ENCODE measurements at places on chromosomes 6 and 20. TPM values are rescaled to one million over a fixed set of nuclear protein-coding genes. Genes with fewer than 3 reads are reported as not detected.

RSPH4A gene
- 0.11 TPM for total RNA-seq

GRCh38 chr6:137715589-137716045 lies 151.4 kb upstream of the TNFAIP3 start:
- no peaks in the 10 kb centered on the region for H3K36me3 ChIP-seq
- DNase-seq = no peak
- no peak overlapping the region for H3K27ac ChIP-seq
- no peaks in the 10 kb centered on the region for H3K27me3 ChIP-seq
- H3K4me3 ChIP-seq = no peak overlapping the region
- H3K4me1 ChIP-seq = no peaks in the 10 kb centered on the region

- peaks cover 4% of the 10 kb centered on the region for H3K27me3 ChIP-seq
- no peak overlapping the region for H3K27ac ChIP-seq
- no peaks in the 10 kb centered on the region for H3K36me3 ChIP-seq
- H3K4me3 ChIP-seq = no peak overlapping the region
- no peak for DNase-seq
- H3K4me1 ChIP-seq = peaks cover 21% of the 10 kb centered on the region
Observed at GRCh38 chr20:57939499-57939898, 229.7 kb upstream of the PMEPA1 start.

- no peak overlapping the region for H3K4me3 ChIP-seq
- H3K27ac ChIP-seq = no peak overlapping the region
- H3K36me3 ChIP-seq = no peaks in the 10 kb centered on the region
- H3K4me1 ChIP-seq = no peaks in the 10 kb centered on the region
Observed at GRCh38 chr20:62979876-62980373, 26.8 kb downstream of the BHLHE23 start.

GRCh38 chr6:5246141-5247097 lies 14.3 kb downstream of the LYRM4 start:
- no peaks in the 10 kb centered on the region for H3K4me1 ChIP-seq
- H3K4me3 ChIP-seq = no peak overlapping the region
- no peak for DNase-seq
- H3K27ac ChIP-seq = no peak overlapping the region
- no peaks in the 10 kb centered on the region for H3K36me3 ChIP-seq

- H3K36me3 ChIP-seq = no peaks in the 10 kb centered on the region
- H3K27me3 ChIP-seq = peaks cover 4% of the 10 kb centered on the region
- H3K27ac ChIP-seq = no peak overlapping the region
Observed at GRCh38 chr20:17485017-17485416, 46.2 kb downstream of the BFSP1 start.
